ENCODE measurements at places on chromosomes 2 and 18.

GRCh38 chr18:58231930-58232329, 187.9 kb downstream of the NEDD4L start:
- DNase-seq, result no peak

DNA sequence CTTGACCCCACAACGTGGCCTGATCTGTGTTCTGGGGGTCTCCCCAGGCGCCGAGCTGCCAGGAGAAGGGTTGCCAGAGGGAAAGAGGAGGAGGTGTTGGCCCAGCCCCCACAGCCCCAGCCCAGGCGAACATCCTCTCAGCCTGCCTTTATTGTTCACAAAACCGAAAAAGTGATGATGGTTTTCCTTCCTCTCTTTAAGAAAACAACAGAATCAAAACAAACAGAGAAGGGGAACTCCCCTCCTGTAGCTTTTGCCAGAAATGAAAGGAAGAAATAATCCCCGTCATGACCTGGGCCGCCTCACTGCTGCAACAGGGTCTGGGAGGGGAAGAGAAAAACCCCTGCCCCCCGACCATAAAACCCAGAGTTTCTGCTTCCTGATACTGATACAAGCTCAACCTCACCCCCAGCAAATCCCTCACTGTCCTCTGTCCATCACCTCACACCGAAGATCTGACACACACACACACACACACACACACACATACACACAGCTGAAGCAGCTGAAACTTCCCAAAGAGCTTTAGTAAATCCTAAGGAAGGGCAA, 52.0 kb downstream of the ZFP36L2 start:
- DNase-seq, result peak; percentile 47

- no peak for DNase-seq
Measured at GRCh38 chr2:70062270-70062669, 25.0 kb upstream of the PCBP1 start.

- DNase-seq, result no peak
Measured at GRCh38 chr18:13566941-13567746, 159.2 kb downstream of the FAM210A start.

DNA sequence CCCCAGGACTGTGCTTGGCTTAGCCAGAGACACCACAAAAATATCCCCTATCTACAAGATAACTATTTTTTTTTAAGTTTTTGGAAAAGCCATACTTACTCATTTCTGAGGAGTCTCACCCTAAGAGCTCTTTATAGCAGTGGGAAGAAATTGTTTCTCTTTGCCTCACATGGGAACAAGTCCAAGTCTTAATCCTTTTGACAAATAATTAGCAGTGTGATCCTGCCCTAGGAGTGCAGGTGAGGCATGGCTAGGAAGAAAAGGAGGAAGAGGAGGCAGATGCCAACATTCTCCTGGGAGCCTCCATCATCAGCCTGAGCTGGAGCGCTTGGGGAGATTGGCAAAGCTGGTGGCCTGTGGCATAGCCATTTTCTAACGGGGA, 115.6 kb downstream of the STPG4 start:
- DNase-seq, result no peak

- DNase-seq, result no peak
Measured at GRCh38 chr2:101112772-101113157, 38.4 kb downstream of the TBC1D8 start.

GRCh38 chr2:196143730-196144131, 27.6 kb downstream of the STK17B start:
- DNase-seq, result no peak

All from stimulated activated CD4-positive, alpha-beta T cell treated with anti-CD3 and anti-CD28 coated beads, Interleukin-15, amount 100 ng/mL, for 1 hour (primary cell).